ENCODE measurements at places on chromosomes 3 and 15. TPM values are rescaled to one million over a fixed set of nuclear protein-coding genes. Genes with fewer than 3 reads are reported as not detected.

The SCN11A gene
- total RNA-seq = 0.61 TPM

The P2RY12 gene
- 0.72 TPM for total RNA-seq

The SNRPN gene
- 19.6 TPM for total RNA-seq

The NDUFB5 gene
- total RNA-seq = 154 TPM

The CHRFAM7A gene
- total RNA-seq = 0.59 TPM

The ZSCAN2 gene
- total RNA-seq = 6.3 TPM

The SLC22A13 gene
- total RNA-seq = 0.27 TPM

The CA12 gene
- 339 TPM for total RNA-seq

The NTRK3 gene
- total RNA-seq = 1.5 TPM

The GRK7 gene
- not detected for total RNA-seq

The PYGO1 gene
- 0.30 TPM for total RNA-seq

The ETFA gene
- 300 TPM for total RNA-seq

The GOLGA6L10 gene
- total RNA-seq = 1.4 TPM

The MOBP gene
- 0.56 TPM for total RNA-seq

The STRC gene
- 1.1 TPM for total RNA-seq

The ZPLD1 gene
- total RNA-seq = 0.05 TPM

The LRRN1 gene
- total RNA-seq = 0.24 TPM

The WDR5B gene
- 1.9 TPM for total RNA-seq

The ST8SIA2 gene
- 0.25 TPM for total RNA-seq

The DAZL gene
- total RNA-seq = not detected

The GMNC gene
- not detected for total RNA-seq

The TMC3 gene
- total RNA-seq = 0.08 TPM

The ALDH1L1 gene
- 25.6 TPM for total RNA-seq

The GHSR gene
- total RNA-seq = not detected

The SYNM gene
- 108 TPM for total RNA-seq

Measured in colonic mucosa (tissue), 4 donors.